Fibroblast of villous mesenchyme (primary cell): ENCODE measurements at places on chromosomes 5 and 9. TPM values are rescaled to one million over a fixed set of nuclear protein-coding genes. Genes with fewer than 3 reads are reported as not detected.

Gene KIF12
- not detected in 2 replicates for total RNA-seq

Gene ROR2
- total RNA-seq: 3.0 and 5.2 TPM in 2 replicates

Gene REEP5
- total RNA-seq: 47.0 and 48.8 TPM in 2 replicates

GRCh38 chr9:124075761-124076160 is 64.2 kb downstream of the LHX2 start:
- DNase-seq: no peak

DNA sequence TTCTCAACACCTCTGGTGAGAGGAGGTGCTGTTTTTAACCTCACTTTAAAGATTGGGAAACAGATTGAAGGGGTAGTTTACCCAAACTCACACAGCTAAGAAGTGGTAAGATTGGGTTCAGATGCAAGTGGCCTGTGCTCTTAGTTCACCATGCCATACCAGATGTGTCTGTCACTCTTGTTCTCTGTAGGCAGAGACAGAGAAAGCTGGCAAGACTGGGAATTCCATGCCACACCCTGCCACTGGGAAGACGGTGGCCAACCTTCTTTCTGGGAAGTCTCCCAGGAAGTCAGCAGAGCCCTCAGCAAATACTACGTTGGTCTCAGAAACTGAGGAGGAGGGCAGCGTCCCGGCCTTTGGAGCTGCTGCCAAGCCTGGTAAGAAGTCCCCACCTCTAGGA is 11.0 kb downstream of the TCOF1 start:
- no peak for DNase-seq

- DNase-seq: no peak
Measured at GRCh38 chr5:15598294-15598902, 98.4 kb downstream of the FBXL7 start.

DNA sequence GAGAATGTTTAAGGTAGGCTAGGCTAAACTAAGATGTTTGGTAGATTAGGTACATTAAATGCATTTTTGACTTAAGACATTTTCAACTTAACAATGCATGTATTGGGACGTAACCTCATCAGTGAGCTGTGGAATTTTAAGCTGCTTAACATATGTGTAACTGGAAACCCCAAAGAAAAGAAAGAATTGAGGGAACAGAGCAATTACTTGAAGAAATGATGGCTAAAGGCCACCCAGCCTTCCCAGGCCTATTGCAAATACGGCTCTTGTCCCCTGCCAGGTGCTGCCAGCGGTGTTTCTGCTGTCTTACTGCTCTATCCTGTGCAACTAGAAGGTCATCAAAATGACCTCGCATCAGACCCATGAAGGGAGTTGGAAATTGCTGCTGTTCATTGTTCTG is 52.0 kb downstream of the RICTOR start:
- no peak for DNase-seq

DNA sequence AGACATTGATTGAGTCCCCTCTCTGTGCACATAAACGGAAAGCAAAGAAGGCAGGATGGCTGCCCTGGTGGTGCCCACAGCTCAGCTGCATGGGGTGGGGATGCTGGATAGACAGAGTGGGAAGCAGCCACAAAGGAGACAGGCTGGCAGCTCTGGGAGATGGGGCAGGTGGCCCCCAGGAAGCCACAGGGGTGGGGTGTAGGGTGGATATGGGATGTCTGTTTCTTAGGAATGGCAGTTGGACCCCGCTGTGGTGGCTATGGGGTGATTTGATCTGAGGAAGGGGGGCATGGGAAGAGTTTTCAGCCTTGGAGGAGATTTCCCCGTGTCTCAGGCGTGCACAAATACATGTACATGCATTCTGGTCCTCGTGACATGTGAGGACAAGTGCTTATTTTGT is 50.2 kb upstream of the VDAC1 start:
- no peak for DNase-seq

GRCh38 chr5:113212244-113212920 is 222.4 kb downstream of the TSSK1B start:
- DNase-seq: peak; percentile 47
